ENCODE measurements at places on chromosomes 3 and 15.

- DNase-seq, result no peak
Measured at GRCh38 chr3:66497288-66497984, 3.4 kb downstream of the LRIG1 start.

GRCh38 chr3:151321526-151321925 lies 4.9 kb upstream of the GPR87 start:
- DNase-seq, result no peak

DNA sequence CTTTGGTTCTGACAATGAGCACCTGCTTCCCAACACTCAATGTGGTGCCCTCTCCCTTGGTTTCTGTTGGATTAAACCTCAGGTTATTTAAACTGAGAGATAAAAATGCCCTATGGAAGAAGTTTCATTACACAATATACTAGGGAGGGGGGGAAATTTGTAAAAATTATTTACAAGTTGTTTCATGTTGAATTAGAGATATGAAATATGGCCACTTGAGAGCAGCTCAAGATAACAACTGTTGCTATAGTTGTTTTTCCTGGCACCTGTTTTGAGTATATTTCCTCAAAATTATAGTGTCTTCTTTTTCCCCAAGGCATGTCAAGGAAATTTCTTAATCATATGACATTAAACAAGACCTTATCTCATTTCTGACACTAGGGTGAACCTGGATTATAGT lies 101.7 kb upstream of the COL6A5 start:
- DNase-seq, result no peak

- no peak for DNase-seq
Measured at GRCh38 chr3:16337856-16338540, 73.0 kb downstream of the OXNAD1 start.

DNA sequence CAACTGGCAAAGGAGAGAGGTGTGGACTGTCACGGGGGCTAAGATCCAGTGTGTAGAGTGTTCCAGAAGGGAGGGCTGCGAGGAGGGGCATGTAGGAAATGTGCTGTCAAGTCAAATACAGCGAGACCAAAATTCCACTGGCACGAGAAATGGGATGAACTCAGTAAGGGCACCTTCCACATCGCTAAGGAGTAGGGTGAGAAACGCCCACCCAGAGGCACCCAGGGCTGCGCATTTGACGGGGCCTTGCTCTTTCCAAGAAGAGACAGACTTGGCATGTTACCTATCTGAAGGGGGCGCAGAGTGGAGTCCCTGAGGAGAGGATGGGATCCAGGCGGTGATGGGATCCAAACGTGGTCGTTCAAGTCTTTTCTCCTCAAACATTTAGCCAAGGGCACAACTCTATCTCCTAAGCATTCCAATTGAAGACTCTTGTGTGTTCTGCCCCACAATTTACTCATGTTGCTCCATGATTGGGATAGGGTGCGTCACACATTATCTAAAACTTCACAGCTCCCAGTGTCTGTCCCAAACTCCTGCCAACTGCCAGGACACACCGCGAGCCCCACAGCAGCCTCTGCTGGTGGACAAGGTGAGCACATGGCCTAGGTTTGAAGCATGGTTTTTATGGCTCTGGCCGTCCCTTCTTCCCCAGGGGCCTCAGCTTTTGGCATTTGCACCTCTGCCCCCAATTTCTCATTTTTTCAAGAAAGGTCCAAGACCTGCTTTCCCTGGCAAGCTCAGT lies 7.6 kb downstream of the SELENOS start:
- DNase-seq, result no peak

DNA sequence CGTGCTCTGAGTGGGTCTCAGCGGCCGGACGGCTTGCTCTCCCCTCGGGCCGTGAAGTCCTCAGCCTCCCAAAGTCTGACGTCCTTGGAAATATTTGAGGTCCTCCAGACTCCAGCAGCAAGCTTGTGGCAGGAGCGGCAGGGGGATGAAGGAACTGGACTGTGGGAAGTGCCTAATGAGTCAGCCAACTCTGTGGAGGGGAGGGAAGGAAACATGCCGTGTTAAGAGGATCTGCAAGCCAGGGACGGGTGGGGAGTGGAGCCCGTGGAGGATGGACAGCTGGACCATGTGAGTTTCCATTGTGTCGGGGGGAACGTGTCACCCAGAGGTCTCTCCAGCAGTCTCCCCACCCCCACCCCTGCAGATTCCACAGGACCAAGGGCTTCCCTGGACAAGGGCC lies 39.4 kb upstream of the IDH2 start:
- no peak for DNase-seq
